Activated CD4-positive, alpha-beta T cell treated with anti-CD3 and anti-CD28 coated beads for 24 hours (primary cell): ENCODE measurements at places on chromosomes 3 and 15.

DNA sequence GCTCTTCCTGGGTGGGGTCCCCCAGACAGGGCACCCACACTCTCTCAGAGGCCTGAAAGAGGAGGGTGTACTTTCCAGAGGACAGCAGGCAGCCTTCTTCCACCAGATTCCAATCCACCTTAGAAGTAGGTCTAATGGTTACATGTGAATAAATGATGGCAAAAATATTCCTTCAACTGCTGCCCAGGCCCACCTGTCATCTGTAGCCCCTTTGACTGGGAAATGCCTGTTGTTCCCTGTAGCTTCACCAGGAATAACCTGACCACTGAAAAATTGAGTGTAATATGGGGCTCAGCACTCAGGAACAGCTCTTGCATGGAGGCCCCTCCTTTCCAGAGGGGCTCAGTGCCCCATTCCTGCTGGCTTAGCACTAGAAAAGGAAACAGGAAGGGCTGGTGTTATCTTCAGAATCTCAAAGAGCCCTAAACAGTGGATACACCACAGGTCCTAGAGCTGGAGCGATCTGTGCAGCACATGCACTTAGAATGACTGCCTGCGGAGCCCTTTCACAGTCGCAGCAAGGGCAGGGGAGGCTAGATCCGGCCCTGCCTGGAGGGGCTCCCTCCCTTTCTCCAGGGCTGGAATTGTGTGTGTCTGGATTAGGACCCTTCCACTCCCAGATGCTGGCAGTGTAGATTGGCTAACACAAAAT is 32.1 kb downstream of the SLC22A14 start:
- DNase-seq: no peak

GRCh38 chr3:3586843-3587646 is 212.2 kb upstream of the LRRN1 start:
- no peak for DNase-seq

GRCh38 chr3:138818185-138818860 is 16.4 kb downstream of the PIK3CB start:
- no peak for DNase-seq

DNA sequence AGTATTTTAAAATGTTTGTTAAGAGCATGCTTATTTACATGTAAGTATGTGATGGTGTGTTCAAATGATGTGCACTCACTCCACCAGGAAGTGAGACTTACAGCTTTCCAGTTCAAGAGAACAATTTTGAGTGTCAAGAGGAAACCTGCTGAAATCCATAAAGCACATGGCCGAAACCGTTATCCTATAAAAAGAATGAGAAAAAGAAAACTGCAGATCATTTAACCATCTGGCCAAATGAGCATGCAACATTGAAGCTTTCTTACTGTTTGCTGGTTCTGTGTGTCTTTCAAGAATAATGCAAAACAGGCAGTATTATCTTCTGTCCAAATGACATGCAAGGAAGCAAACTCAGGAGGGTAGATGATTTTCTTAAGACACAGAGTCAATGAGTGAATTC is 26.3 kb downstream of the GABRR3 start:
- no peak for DNase-seq

DNA sequence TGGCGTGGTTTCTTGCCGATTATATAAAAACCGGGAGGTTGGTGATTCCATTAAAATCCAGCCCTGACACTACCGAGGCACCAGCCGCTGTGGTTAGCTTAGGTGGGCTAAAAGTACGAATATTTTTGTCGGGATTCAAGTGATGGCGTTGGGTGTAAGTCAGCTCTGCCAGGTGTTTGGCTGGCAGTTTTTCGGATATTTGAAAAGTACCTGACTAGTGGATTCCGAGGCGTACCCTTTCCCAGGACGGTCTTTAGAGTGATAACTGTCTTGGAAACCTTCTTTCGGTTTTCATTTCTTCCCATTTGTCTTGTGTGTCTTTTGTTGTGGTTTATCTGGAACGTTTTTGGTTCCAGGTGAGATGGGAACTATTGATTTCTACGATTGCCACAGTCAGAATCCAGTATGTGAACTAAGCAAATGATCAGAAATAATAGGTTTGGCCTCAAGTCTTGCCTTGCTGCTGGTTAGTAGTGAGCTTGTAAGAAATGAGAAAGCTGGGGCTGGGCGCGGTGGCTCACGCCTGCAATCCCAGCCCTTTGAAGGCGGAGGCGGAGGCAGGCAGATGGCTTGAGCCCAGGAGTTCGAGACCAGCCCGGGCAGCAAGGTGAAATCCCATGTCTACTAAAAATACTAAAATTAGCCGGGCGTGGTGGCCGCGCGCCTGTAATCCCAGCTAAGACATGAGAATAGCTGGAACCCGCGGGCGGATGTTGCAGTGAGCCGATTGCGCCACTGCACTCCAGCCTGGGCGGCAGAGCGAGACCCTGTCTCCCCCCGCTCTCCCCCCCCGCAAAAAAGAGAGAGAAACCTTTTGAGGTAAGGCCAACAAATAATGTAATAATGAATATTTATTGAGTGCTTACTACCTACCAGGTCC is 1.4 kb downstream of the FYTTD1 start:
- DNase-seq: peak; percentile 13

DNA sequence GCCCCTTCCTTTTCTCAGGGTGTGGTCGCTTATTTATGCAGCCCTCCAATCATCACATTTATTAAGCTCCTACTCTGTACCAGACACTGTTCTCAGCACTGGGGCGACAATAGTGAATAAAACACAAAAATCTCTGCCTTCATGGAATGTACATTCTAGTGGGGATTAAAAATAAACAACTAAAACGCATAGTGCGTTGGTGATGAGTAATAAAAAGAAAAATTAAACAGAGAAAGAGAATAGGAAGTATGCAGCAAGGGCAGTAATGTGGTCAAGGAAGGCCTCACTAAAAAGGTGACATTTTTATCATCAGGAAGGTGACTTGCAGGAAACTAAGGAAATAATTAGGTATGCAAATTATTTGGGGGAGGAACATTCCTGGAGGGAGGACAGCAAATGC is 5.1 kb downstream of the SLC51B start:
- DNase-seq: no peak

GRCh38 chr3:20173844-20174410 is 12.1 kb downstream of the SGO1 start:
- no peak for DNase-seq
